ENCODE measurements at places on chromosomes 2 and 18.

DNA sequence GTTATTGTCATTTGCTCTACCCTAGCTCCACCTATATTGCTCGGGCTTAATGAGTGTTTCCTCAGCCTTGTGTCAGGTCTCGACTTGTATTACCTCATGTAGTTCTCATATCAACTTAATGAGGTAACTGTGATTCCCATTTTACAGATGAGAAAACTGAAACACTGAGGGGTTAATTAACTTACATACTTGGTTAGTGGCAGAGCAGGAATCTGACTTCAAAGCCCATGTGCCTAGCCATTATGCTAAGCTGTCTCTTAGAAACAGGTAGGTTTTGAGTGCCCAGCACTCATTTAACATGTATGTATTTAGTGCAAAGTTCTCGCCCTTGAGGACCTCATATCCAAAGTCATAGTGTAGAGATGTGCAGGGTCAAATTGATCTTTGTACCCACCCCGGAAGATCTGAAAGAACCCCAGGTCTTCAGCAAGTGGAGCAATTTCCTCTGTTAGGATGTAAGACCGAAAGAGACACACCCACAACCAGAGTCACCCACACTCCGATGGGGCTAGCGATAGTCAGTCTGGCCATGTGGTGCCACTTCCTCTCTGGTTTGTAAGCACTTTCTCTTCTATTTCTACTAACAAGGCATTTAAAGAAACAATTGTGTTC lies 121.0 kb upstream of the SLC39A10 start:
- no peak for DNase-seq

GRCh38 chr18:27785815-27786471 lies 391.0 kb downstream of the CDH2 start:
- no peak for DNase-seq

GRCh38 chr2:119069781-119070180 lies 88.8 kb downstream of the C1QL2 start:
- no peak for DNase-seq

DNA sequence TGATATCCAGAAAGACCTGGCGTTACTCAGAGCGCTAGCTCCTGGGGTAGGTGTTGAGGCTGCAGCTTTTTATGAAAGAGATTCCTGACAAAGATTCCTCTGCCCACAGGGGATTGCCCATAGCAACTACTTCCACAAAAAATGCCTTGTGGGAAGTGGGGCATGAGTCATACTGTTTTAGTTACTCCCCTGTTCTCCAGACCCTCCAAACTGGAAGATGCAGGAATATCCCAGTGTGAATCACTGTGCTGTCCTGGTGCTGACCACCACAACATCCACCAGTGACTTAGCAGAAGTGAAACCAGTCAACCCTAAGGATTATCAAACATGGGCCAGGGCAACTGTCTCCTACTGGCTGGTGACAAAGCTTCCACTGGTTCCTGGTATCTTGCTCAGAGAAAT lies 61.8 kb downstream of the CDH2 start:
- peak; percentile 89 for DNase-seq

DNA sequence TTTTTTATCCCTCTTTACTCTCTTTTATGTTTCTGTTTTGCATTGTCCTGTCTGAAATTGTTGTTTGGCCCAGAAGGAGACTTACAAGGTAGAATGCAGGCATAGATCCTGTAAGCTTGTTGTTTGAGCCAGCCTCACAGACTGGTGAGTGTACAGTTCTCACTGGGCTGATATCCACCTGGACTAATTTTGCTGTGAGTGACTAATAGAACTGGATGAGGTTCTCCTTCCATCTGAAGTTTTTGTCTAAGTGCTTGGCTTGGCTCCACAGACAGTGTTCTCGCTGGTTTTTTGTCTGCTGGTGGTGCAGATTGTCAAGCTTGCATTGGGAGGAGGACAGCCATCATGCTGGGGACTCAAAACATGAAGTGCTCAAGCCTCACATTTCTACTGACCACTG lies 495.7 kb downstream of the TSN start:
- no peak for DNase-seq

DNA sequence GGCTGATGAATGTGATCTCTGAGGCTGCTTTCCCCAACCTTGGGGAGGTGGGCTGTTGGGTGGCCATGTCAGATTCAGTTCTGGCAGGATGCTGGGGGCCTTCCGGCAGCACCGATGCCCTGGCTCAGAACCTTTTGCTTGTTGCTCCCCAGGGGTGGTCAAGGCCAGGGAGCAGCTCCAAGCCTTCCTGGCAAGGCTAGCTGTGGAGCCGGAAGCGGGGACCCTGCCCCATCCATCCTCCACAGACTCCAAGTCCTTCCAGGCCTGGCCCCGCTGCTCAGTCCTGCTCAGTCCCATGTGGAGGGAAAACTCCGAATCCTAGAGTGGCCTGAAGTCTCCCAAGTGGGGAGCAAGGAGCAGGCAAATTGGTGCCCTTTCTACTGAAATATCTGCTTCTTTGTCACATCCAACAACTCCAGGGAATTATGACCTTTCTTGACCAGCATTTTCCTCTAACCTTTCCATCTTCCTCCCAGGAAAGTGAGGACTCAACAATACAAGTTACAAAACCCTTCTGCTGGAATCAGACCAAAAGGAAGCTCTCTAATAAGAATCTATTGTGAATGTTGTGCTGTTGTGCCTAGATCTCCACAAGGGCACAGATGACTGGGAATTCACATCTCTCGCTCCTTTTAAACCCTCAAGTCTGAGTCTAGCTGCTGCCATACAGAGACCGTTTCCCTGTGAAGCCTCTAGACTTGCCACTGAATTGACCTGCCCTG lies 134.0 kb downstream of the MCFD2 start:
- no peak for DNase-seq

Data from HFF-Myc (cell line).